ENCODE measurements at places on chromosomes 5 and 9.

- DNase-seq, result peak; percentile 23
These were observed 101.8 kb downstream of the ESM1 start for GRCh38 chr5:54883374-54884194.

DNA sequence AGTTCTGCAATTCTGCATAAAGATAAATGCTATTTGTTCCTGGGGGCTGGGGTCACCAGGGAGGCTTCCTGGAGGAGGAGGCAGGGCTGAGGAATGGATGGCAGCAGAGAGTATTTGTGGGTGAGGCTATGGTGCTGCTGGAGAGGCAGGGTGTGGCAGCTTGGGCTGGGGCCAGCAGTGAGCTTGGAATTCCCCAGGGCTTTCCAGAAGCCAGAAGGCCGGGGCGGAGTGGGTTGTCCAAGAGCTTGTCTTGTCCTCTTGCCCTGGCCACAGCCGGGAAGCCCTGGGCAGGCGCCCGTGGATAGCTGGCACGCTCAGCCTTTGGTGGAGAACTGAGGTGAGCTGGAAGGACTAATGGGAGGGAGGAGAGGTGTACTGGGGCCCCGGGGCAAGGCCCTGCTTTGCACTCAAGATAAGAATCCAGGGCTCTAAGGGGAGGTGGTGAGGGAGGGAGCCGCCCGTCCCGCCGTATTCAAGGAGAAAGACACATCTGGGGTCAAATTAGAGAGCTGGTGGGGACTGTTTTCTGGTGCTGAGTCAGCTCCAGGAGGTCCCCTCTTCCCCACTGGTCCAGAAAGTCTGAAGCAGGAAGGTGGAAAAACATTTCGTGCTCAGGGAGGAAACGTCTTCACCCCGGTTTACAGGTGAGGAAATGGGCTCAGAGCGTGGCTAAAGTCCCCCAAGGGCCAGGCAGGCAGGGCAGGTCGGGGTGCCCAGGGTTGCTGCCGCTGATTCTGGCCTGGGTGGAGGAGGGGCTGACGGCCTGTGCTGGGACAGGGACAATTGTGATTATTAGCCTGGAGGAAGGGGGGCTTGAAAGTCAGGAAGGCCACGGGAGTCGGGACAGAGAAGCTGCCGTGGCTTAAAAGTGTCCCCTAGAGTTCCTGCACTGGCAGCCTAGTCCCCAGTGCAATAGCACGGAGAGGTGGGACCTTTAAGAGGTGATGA lies 26.9 kb upstream of the CNOT6 start:
- no peak for DNase-seq

GRCh38 chr9:127503379-127503921 lies 52.1 kb downstream of the LRSAM1 start:
- DNase-seq, result no peak

DNA sequence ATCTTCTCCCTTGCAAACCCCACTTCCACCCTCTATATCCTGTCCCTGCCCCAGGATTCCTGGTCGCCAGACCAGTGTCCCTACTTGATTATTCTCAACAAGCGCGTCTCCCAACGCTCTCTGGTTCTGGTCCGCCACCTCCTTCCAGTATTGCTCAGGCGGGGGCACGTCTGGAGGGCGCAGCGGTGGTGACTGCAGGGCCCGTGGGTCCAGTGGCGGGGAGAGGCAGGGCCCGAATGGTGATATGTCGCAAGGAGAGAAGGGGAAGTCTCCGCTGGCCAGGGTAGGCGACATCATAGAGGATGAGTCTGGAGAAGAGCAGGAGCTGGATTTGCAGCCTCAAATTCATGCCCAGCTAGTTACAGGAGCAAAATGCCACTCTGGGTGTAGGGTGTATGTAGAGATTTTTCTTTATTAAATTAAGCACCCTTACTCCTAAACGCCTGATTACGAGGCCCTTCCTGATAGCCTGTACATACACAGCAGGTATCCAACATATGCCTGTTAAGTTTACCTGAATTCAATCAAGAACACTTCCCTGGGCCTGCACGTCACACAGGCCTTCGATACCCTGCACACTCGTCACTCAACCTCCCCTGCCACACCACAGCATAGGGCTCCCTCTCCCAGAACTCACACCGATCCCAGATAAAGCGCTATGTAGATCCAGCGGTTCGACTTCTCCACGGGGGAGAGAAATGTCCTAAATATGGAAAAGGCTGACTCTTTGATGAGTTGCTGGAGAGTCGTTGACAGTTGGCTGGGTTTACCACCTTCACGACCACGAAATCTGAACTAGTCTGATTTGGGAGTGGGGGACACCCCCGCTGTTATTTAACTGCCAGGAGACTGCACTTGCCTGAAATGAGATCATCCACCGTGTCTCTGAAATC lies 4.8 kb downstream of the MCIDAS start:
- no peak for DNase-seq

GRCh38 chr5:140794595-140795258 lies at the start of gene PCDHA2:
PCDHA2 (plus strand) TSS chr5:140794852.
- no peak for DNase-seq

DNA sequence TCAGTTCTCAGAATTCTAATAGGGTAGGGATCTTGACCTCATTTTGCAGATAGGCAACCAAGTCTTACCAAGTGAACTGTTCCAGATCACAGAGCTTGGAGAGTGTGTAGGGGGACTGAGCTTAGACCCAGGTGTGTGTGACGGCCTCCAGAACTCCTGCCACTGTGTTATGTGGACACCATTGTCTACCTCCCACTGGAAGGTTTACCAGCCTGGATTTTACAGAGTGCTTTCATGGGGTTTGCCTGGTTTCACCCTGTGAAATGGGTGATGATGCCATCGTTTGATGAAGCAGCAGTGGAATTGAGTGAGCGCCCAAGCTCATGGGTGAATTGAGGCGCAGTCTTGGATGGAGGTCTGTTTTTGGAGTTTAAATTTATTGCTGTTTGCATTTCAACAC lies 23.6 kb downstream of the TJP2 start:
- no peak for DNase-seq

- no peak for DNase-seq
These were observed 68.5 kb downstream of the MCTP1 start for GRCh38 chr5:95216136-95216955.

GRCh38 chr5:42235837-42236236 lies 187.4 kb upstream of the GHR start:
- DNase-seq, result no peak

- no peak for DNase-seq
These were observed 173.8 kb upstream of the PITX1 start for GRCh38 chr5:135207866-135208265.

DNA sequence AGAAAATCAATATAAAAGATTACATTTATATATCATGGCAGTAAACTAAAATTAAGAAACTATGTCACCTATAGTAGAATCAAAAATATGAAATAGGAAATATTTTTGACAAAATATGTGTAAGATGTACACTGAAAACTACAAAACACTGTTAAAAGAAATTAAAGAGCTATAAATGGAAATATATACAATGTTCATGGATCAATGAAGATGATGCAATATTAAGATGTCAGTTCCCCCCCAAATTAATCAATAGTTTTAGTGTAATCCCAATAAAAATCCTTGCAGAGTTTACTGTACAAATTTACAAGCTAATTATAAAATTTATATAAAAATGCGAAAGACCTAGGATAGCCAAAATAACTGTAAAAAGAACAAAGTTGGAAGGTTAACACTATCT lies 173.0 kb upstream of the ADRA1B start:
- no peak for DNase-seq

GRCh38 chr9:83598487-83598886 lies 24.5 kb upstream of the IDNK start:
- no peak for DNase-seq

- DNase-seq, result no peak
These were observed 85.5 kb upstream of the MYO10 start for GRCh38 chr5:17021602-17021932.

DNA sequence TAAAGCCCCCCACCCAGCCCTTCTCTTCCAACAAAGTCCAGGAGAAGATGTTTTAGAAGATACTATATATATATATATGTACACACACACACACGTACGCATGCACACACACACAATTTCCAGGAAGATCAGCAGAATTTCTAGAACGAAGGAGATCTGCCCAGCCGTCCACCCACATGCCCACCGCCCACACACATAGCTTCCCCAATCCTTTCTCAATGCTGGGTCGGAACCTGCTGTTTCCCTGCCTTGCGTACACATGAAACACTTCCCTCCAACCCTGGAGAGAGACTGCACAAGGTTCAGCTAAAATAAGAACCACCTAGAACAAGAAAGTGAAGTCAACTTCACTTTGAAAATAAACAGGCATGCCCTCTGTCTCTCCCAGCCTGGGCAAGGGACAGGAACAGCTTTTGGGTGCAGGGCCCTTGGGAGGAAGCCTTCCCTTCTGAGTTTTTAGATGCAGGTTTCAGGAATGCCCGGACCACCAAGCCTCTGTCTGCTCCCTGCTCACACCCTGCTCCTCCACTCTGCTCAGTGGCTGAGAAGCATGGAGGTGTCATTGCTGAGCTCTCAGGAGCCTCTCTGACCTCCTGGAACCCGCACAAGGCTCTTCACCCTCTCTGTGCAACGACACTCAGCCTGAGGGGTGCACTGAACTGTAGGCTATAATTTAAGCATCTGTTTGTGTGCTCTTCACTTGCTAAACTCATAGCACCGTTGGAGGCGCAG lies 149.4 kb downstream of the C5orf15 start:
- no peak for DNase-seq

GRCh38 chr5:36642089-36642488 lies 35.7 kb downstream of the SLC1A3 start:
- DNase-seq, result no peak

- DNase-seq, result no peak
These were observed 166.8 kb downstream of the COL23A1 start for GRCh38 chr5:178423431-178423830.

- DNase-seq, result no peak
These were observed 209.4 kb downstream of the DTWD2 start for GRCh38 chr5:118778941-118779340.

DNA sequence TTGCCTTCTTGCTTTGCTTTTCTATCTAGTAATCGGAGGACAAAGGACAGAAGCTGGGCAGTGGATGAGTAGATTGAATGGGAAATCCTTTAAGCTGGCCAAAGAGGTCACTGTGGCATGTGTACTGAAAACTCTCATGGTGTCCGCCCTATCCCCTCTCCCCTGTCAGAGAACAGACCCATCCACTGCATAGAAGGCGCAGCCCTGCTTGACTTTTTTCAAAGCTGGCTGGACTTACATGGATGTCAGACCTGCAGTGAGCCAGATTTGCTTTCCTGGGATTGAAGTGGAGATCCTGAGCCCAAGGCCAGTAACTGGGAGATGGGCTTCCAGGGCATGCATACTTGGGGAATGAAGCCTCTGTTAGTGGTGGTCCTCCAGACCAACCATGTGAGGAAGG lies 329.5 kb downstream of the TRPM3 start:
- DNase-seq, result no peak

DNA sequence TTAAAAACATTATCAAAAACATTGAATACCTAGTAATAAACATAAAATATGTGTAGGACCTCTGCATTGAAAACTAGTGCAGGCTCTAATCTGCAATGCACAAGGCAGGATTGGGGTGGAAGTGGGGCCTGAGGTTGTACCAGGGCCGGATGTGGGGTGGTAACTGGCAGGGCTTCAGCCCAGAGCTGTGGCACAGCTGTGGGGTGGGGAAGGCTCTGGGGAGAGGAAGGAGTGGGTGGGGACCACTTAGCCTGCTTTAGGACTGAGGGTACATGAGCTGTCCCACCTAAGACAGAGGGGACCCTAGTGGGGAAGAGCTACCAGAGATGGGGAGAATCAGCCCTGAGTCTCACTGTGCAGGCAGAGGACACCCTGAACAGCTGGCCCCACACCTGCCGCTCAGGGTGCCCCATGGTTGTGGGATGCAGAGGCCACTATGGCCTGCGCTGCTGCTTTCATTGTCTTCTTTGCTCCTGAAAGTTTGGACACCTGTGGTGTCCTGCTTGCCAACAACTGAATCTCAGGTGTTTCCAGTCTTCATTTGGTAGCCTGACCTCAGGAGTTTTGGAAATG lies 311.4 kb downstream of the TLE4 start:
- no peak for DNase-seq

DNA sequence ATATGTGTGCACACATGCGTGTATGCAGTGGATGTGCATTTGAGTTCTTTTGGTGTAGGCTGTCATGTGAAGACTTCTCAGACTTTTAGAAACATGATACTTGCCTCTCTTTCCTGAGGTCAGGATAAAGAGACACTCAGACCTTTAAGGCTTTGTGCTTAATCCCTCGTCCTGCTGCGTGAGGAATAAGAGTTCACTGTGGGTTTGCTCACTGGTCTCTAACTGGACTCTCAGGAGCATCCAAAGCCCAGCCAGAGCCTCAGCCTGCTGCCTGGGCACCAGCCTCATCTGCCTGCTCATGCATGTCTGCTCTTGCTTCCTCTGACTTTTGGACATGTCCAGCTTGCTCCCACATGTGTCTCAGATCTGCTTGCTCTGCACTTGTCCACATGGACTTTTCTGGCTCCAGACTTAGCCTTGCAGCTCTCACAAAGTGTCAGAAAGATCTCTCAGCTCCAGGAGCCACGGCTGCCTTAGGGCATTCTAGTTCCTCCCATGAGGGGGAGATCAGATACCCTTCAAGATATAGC lies 65.1 kb upstream of the ZNF366 start:
- DNase-seq, result no peak

DNA sequence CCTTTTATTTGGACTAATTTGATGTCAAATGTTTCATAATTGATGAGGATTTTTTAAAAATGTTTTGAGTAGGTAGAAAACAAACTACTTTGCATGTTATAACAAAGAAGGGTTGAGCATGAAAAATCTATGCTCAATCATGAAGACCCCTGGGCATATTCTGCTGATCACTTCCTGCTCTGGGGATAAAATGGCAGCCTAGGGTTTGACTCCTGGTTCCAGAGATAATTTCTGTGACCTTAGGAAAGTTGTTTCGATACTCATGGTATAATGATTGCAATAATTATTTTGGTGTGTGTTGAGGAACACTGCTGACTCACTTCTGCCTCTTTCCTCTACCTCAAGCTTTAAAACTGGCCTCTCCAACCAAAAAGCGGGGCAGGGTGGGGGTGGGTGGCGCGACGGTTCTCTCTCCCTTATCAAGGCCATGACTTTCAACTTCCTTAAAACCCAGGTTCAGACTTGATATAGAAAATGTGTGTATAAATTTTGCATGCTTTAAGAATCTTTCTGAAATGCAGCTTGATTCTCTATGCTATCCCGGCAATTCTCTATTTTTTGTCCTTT lies 6.0 kb upstream of the PIP5K1B start:
- DNase-seq, result no peak

- peak; percentile 77 for DNase-seq
These were observed 479.5 kb downstream of the TAF11L14 start for GRCh38 chr5:18113721-18114120.

DNA sequence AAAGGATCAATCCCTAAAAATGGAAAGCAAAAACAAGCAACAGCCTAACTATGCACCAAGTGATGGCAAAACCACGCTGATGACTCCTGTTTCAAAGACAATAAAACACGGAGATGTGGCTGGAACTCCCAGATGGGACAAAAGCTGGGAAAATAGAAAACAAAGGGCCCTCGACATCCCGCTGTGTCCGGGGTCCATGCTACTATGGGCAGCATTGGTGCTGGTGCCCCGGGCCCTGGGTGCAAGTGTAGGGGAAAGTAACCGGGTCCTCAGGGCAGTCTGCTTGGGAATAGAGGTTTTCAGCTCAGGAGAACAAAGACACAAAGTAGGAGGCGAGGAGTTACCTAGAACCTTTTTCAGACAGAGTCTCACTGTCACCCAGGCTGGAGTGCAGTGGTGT lies 46.1 kb downstream of the MRPL36 start:
- DNase-seq, result no peak

- no peak for DNase-seq
These were observed 23.0 kb upstream of the ZNF782 start for GRCh38 chr9:96877269-96877668.

GRCh38 chr9:133509179-133510083 lies 15.3 kb downstream of the MYMK start:
- DNase-seq, result no peak

Measured in NCI-H2171 (cell line).